ENCODE measurements at places on chromosomes 2 and 18. TPM values are rescaled to one million over a fixed set of nuclear protein-coding genes. Genes with fewer than 3 reads are reported as not detected.

The SLC14A1 gene
- 6.9 TPM for total RNA-seq

The FOXD4L1 gene
- 0.33 TPM for total RNA-seq

The MOGAT1 gene
- total RNA-seq = not detected

The GCFC2 gene
- total RNA-seq = 31.1 TPM

The ALLC gene
- not detected for total RNA-seq

The CHAC2 gene
- total RNA-seq = 16.0 TPM

GRCh38 chr18:60493066-60493465, 120.5 kb upstream of the MC4R start:
- no peak for DNase-seq

DNA sequence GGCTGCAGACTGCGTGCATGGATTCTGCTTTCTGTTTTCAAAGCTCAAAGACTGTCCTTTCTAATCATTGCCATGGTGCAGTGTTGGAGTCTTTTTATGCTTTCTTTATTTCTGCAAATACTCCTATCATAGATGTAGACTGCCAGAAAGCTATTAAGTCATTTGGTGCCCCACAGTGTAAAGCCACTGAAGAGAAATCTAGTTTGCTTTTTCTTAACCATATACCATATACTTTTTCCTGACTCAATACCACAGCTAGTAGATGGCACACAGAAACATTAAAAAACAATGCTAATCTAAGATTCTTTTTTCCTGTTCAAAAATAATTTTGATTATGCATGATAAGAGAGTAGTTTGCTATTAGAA, 109.9 kb upstream of the RAB27B start:
- no peak for DNase-seq

DNA sequence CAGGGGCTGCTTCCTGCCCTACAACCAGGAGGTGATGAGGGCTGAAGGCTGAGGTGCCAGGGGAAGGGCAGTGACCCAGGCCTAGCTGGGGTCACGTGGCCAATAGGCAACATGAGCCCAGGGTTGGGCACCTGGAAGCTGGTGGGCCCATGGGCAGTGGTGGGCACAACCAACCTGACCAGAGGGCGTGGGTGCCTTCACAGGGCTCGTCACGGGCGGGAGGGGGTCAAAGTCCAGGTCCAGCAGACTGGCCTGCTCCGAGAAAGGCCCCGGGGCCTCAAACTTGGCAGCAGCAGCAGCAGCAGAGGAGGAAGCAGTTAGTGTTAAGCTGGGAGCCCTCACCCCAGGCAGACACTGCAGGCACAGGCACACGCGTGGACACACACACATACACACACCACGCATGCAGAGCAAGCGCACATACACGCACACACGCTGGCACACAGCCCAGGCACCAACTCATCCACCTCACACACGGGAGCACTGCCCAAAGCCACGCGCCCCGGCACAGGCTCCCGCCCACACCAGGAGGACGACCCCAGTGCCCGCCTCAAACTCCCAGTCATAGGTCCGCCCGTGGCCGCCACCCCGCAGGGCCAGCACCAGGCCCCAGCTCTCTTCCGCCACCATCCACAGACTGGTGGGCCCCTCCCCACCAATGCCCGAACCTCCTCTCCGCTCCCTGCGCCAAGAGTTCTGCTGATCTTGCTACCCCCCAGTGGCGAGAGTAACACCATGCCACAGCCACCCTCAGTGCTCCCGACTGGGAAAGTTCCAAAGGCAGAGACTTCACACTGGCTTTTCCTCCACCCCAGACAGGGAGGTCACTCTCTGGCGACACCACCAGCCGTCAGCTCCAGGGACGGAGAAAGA, 53.0 kb downstream of the BIN1 start:
- no peak for DNase-seq

DNA sequence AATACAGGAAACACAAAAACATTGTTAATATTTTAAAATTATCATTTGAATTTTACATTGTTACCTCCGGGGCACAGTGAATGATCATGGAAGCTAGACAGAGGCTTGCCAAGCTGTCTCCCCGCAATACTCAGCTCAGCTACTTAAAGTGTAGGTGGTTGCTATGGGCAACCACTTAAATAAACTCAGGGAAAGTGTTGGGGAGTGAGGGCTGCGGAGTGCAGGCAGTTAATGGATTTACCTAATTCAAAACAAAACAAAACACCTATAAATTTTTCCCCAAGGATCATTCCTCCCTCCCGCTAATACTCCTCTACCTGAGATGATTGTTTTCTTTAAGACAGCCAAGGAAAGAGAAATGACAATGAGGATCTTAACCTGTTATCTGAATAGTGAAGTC, 349.5 kb downstream of the TGIF1 start:
- no peak for DNase-seq

DNA sequence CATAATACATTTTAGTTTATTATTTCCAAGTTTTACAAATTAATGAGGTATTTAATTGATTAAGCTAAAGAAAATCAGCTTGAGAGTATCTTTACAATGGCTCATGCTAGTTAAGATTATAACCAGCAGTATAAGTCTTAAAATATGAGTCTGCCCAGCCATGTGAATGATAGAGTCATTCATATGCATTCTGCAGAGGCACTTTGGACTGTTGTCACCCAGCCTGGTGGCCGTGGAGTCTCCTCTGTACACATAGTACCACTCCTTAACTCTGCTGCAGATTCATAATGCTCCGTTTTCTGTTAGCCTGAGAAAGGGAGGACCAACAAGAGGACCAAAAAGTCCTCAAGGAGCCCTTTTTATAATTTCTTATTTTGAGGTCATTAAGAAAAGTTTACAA, 148.8 kb downstream of the MYO1B start:
- DNase-seq = no peak

DNA sequence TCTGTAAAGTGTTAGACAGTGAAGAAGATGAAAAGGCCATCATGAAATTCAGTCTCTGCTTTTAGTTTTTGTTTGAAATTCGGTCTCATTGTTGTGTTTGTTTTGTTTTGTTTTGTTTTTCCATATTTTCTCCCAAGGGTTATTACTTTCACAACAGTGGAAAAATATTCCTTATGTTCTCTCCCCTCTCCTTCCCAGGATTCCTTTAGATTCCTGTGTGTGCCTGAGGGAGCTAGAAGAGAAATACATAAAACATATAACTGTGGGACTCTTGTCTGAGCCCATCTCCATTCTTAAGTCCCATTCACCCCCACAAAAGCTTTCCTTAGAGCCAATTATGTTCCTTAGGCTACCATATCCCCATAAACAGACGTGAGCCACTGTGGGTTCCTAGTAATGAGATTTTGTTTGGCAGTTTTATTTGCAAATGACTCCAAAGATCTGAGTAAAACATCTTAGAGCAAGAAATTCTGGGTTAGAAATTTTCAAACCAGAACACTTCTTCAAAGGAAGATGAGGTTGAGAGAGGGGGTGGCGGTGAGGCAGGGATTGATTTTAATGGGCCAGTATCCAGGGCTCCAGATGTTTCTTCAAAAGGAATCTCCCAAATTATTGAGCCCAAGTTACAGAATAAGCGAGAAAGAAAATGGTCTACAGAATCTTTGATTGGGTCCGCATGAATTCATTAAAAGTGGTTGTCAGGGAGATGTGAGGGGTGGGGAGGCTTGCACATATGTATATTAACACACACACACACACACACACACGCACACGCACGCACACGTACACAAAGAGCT, 157.8 kb upstream of the TNP1 start:
- DNase-seq = no peak

GRCh38 chr2:169775765-169776164, 22.9 kb upstream of the SSB start:
- peak; percentile 15 for DNase-seq

DNA sequence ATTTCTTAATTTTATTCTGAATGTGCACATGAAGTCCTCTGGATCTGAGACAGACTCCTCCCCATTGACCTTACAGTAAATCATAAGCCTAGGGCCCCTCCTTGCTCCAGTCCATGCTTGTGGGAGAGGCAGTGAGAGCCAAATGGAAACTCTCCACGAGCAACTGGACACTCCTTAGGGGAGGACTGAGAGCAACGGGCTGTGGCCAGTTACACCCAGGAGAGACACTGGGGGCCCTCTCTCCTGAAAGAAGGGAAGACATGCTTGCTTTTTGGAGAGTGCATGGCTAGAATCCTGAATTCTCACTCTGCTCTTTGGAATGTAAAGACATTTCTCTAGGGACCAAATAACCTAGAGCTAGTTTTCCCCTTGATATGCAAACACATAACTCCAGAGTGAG, 49.0 kb upstream of the BIN1 start:
- no peak for DNase-seq

- DNase-seq = no peak
Measured at GRCh38 chr2:200000444-200001163, 45.2 kb downstream of the MAIP1 start.

DNA sequence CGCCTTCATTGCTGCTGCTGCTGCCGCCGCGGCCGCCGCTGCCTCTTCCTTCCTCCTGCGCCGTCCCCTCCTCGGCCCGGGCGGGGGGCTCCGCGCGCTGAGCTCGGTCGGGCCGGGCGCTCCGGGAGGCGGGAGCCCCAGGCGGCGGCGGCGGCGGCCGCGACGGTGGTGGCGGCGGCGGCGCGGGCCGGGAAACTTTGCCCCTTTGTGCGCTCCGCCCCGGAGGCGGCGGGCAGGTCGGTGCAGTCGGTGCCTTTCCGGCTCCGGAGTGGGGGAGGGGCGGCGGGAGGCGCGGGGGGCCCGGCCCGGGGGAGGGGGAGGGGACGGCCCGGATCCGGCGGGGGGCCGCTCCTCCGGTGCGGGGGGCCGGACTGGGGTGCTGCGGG, 205 bp downstream of the TET3 start:
- DNase-seq = peak; percentile 39

- DNase-seq = peak; percentile 74
Measured at GRCh38 chr18:71808616-71809015, 735.5 kb downstream of the CBLN2 start.

GRCh38 chr2:180222644-180223043, 215.5 kb upstream of the CWC22 start:
- no peak for DNase-seq

DNA sequence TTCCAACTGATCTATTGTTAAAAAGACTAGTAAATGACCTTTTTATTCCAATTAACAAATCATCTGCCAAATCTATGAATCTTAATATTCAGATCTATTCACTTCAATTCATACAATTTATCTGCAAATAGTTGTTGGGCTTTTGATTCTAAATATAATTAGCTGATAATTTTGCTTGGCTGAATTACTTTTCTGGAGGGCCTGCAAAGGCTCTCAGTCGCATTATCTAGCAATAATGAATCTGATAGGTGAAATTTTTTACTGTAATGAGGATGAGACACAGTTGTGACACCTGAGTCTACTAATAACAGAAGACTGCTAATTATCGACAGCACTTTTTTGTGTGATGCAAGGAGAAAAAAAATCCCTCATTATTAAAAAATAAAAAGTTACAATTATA, 565.1 kb downstream of the ZEB2 start:
- no peak for DNase-seq

DNA sequence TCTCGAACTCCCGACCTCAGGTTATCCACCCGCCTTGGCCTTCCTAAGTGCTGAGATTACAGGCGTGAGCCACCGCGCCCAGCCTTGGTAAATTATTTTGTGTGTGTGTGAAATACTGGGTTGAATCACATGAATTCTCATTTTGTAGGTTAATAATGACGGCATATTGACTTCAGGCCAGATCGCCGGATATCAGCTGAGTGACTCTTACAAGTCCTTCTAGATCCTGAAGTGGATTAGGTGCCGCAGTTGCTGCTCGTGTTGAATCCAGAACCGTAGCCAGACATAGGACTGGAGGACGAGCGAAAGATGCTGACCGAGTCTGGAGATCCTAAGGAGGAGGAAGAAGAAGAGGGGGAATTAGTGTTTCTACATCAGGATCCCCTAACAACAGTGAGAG, 12.2 kb upstream of the KIF3C start:
- DNase-seq = no peak

GRCh38 chr2:8661736-8662135, 20.1 kb upstream of the ID2 start:
- no peak for DNase-seq

GRCh38 chr2:209380293-209380692, 43.6 kb upstream of the MAP2 start:
- peak; percentile 46 for DNase-seq

- DNase-seq = no peak
Measured at GRCh38 chr18:45173799-45174519, 441.3 kb upstream of the SLC14A2 start.

- no peak for DNase-seq
Measured at GRCh38 chr2:29253026-29253425, 137.8 kb downstream of the CLIP4 start.

DNA sequence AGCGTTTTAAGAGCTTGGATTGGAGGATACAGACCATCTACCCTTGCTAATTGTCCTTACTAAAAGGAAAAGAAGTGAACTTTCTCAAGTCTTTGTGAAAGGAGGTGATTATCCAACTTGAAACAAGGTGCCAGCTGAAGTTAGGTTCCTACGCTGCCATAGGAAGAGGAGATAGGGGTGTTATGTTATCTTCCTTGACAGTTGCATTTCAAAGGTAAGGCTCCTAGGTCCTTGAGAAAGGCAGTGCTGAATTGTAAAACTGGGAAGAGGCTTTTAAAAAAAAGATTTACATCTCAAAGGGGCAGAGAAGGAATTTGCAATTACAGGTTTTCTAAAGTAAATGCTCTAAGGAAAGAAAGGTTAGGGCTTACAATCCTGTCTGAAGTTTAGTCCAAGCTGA, 810.2 kb upstream of the LRATD1 start:
- no peak for DNase-seq

DNA sequence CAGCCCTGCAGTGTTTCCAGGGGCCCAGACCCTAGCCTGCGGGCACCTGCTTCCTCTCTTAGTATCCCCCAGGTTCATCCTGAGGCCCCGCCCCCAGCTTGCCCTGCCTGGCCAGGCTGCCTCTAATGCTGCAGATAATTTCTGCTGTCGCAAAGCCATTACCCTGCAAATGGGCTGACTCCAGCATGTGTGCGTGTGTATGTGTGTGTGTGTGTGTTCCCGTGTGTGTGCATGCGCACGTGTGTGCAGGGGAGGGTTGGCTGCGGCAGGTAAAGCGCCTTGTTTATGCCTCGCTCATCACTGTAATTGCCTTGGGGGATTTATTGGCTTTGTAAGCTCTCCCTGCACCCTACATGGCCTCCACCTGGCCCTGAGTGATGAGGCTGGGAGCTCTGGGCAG, 7.6 kb upstream of the PRSS56 start:
- DNase-seq = no peak

Measured in PC-3 (cell line).